ENCODE measurements at places on chromosomes 4 and X. TPM values are rescaled to one million over a fixed set of nuclear protein-coding genes. Genes with fewer than 3 reads are reported as not detected.
A peak's percentile ranks its signal among the peaks of the same experiment; 100 is the strongest.

DNA sequence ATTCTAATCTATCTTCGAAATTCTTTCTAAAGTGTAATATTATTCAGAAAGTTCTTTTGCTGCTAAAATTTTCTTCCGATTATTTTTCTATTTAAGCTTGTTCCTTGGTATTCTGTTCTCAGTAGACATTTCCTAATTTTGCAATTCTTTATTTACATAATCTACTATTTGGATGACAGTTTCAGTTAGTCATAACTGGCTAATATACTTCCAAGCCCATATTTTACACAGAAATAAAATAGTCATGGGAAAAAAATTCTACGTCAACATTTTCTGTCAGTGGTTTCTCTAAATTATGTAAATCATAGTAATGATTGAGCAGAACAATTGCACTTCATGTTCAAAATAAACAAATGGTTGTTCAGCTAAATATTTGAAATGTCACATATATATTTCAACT lies 178.0 kb upstream of the ANKRD50 start:
- DNase-seq: no peak

GRCh38 chr4:166741742-166742141 lies 492.6 kb downstream of the SPOCK3 start:
- no peak for DNase-seq

DNA sequence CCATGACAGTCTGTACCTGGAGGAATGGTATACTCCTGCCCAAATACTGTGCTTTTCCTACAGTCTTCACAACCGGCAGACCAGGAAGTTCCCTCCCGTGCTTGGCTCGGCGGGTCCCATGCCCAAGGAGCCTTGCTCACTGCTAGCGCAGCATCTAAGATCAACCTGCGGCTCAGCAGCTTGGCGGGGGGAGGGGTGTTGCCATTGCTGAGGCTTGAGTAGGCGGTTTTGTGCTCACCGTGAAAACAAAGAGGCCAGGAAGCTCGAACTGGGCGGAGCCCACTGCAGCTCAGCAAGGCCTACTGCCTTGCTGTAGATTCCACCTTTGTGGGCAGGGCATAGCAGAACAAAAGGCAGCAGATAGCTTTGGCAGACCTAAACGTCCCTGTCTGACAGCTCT lies 152.7 kb downstream of the TEX11 start:
- DNase-seq: no peak

The TMEM31 gene
- total RNA-seq: 2.0 TPM

DNA sequence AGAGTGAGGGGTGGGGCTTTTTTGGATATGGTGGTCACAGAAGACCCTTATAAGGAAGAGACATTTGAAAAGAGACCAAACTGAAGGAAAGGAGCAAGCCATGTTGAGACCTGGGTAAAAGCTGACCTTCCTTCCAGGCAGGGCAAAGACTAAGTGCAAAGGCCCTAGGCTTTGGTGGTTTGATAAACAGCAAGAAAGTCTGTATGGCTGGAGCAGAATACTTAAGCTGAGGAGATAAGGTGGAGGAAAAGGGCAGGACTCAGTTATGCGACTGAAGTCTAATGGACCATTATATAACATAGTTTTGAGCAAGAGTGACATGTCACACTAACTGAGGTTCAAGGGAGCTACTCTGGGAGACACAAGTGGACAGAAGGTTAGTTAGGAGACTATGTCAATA lies 20.0 kb downstream of the SH3RF1 start:
- DNase-seq: no peak

DNA sequence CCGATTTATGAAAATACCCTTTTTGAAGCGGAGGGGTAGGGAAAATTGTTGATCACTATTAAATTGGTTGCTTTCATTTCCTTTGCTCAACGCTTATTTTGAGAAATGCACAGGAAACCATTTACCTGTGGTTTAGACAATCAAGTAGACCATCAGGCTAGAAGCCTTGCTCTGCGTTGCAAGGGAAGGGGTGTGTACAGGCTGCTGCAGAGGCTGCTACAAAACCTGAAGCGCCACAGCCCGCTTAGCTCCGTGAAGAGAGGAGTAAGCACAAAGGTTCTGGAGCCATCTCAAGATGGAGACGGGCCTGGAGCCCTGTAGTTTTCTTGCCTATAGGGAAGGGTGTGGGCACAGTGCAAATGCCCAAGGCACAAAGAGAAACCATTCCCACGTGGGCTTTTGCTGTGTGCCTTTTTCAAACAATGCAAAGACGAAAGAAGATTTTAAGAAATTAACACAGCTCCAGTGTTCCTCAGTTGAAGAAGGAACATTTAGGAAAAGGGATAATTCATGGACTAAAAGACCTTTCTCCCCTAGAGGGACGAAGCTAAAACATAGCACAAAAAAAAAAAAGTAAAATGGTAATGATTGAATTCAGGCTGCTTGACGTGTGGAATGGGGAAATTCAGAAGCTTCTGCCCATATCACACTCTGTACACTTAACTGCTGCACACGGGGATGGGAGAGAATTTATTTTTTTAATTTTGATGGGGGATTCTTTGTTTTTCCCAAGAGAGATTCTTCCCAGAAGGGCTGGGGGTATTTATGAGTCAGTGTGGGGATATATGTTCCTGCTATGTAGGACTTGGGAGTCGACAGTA lies 3.5 kb downstream of the TMSB4X start:
- peak; percentile 20 for DNase-seq

Data from neural crest cell (in vitro differentiated cells).